Stimulated activated CD4-positive, alpha-beta T cell treated with anti-CD3 and anti-CD28 coated beads, Interleukin-2, amount 100 ng/mL, for 24 hours (primary cell): ENCODE measurements at places on chromosomes 16 and 17.
A peak's percentile ranks its signal among the peaks of the same experiment; 100 is the strongest.

DNA sequence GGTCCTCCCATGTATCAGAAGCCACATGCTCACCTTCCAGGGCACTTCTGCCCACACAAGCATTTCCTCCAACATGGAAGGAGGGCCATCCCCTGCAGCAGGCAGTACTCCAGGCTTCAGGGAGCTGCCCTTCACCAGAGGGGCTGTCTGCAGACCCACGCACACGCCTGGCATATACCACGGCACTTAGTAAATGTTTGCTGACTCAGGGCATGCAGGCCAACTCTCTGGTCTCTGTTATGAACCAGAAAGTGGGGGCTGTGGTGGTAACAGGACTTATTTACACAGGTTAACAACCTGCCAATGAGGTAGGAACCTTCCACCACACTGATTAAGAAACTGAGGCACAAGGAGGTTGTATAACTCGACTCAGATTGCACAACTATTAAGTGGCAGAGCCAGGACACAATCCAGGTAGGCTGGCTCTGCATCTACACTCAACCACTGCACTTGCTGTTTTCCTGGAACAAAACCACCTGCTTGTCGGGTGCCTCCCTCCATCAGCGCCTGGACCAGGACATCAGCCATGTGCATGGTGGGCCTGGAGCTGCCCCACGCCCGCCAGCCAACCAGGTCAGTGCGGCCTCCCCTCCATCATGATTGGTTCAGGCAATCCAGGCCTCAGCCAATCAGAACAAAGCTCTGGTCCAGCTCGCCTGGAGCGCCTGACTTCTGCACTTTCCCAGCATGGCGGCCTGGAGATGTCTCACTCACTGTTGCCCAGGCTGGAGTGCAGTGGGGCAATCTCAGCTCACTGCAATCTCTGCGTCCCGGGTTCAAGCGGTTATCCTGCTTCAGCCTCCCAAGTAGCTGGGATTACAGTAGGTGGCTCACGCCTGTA is 19.2 kb downstream of the ACTG1 start:
- DNase-seq = no peak

- DNase-seq = no peak
Observed at GRCh38 chr17:64254755-64255154, 8.3 kb downstream of the TEX2 start.

DNA sequence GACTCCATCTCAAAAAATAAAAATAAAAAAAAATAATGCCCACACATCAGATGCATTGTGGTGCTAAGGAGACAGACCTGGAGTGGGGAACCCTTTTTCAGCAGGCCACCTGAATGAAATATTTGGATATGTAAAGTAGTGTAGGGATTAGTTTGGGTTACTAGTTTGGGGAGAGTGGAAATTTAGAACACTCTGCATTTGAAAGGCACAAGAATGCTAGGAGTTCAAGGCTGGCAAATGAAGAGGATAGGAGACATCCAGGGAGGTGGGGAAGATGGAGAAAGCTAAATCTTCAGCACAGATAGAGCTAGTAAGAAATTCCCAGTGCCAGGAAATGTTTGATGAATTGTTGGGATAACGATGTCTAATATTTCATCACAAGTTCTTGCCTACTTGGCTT is 298.3 kb upstream of the ERCC4 start:
- no peak for DNase-seq

DNA sequence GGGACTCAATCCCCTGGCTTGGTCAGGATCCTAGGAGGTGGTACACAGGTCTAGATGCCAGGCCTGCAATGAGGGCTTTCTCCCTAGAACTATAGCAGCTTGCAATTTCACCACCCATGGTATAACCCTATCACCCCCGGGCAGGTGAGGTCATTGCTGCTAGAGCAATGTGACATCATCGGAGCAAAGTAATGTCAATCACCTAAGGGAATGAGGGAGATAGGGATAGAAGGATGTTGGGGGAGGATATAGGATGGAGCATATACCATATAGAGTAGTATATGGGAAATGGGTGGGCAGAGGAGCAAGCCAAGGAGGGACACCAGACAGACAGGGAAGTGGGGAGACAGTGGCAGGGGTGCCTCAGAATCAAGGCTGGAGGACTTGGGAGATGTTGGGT is 3.3 kb downstream of the KCNH4 start:
- no peak for DNase-seq

DNA sequence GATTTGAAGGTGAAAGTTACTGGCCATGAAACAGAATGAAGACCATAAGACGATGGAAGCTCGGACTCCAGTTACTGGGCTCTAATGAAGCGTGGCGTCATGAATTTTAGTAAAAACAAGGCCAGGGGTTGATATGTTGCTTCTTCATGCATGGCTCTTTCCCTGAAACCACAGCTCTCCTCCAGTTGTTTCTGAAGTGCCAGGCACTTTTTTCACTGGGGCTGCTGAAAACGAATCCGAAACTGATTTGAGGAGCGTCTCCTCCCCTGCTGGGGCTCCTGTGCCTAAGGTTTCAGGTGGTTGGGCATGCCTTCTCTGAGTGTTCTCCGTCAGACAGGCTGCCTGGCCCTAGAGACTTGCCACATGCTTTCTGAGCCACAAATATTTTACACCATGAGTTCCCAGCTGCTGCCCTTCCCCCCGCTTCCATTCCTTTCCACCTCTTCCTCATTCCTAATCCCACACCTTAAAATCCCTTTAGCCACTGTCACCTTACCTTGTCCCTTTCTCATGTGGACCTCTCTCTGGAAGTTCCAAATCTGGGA is 3.7 kb upstream of the MYL4 start:
- DNase-seq = peak; percentile 61

- DNase-seq = peak; percentile 47
Observed at GRCh38 chr16:88453611-88454522, 787 bp downstream of the ZFPM1 start.

- peak; percentile 84 for DNase-seq
Observed at GRCh38 chr17:8079291-8080207, 8.0 kb downstream of the ALOX12B start.

- DNase-seq = no peak
Observed at GRCh38 chr17:10120109-10120485, 78.3 kb downstream of the GAS7 start.

- no peak for DNase-seq
Observed at GRCh38 chr17:49815761-49816281, 27.3 kb downstream of the KAT7 start.

DNA sequence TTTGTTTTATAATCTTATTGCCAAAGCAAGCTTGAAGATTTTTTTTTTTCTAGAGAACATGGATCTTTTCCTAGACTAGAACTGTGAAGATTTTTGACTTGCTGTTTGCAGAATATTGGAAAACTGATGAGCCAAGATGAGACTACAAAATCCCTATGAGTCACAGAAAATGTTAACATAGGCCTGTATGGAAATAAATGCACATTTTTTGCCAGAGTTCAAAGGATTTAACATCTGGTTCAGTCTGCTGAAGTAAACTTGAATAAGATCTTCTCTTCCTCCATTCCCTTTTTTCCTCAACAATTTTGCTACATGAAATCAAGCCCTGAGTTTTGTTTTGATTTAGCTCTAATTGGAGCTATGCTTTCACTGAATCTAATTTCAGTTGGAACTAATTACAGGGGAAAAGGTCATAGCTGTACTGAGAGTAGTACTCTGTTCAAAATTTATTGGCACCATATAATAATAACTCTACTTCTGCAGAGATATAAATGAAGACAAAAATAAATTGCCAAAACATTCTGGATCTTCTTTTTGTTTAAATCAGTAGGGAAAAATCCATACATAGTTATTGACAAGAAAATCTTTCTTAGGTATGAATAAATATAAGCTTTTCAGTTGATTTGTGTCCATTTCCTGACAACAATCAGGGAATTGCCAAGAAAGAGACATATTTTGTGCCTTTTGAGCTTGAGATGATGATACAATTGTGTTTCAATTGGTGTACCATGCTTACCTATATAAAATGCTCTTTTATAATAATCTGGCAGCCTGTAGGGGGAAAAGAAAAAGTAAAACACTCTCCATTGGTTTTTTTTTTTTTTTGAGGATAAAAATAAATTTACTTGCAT is 387.5 kb upstream of the GOT2 start:
- no peak for DNase-seq

DNA sequence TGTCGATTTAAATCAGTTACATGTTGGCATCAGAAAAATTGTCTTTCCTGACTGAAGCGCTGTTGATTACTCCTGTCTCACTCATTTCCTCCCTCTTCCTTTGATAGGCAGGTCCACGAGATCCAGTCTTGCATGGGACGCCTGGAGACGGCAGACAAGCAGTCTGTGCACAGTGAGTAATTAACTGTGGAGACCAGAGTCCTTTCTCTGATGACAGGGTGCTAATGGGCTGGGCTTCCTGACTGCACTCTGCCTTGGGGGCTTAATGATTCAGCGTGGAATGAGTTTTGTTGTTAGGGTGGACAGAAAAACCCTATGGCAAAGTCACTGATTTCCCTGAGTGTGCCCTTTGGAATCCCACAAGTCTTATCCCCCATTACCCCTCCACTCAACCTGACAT is 6.5 kb downstream of the GOSR2 start:
- DNase-seq = no peak

- no peak for DNase-seq
Observed at GRCh38 chr17:63928966-63929695, 3.0 kb downstream of the CD79B start.

DNA sequence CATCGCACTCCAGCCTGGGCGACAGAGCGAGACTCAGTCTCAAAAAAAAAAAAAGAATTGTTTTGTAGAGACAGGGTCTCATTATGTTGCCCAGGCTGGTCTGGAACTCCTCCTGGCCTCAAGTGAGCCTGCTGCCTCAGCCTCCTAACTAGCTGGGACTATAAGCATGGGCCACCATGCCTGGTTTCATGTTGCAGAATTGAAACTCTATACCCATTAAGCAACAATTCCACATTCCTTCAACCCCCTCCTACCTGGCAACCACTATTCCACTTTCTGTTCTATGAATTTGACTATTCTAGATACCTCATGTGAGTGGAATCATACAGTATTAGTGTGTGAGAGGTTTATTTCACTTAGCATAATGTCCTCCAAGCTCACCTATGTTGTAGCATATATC is 24.5 kb downstream of the RNF135 start:
- no peak for DNase-seq

- DNase-seq = no peak
Observed at GRCh38 chr17:49589577-49589927, 13.9 kb downstream of the NXPH3 start.

- no peak for DNase-seq
Observed at GRCh38 chr16:55073830-55074229, 143.2 kb downstream of the IRX5 start.

DNA sequence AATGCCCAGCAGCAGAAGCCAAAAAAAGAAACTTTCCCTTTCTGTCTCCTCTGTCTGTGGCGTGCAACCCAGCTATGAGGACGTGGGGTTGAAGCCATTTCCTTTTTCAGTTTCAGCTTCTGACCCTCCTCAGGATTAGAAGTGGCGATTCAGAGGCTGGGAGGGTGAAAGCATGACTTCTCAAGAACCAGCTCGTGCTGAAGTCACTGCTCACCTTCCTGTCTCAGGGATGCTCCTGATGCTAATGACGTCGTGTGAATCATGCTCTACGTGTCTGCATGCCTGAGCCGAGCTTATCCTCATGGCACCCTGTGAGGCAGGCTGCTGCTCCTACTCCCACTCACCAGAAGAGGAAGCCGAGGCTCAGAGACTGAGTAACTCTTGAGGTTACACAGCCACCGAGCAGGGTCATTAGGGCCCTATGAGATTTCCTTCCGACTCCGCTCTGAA is 5.7 kb upstream of the LPO start:
- peak; percentile 39 for DNase-seq

DNA sequence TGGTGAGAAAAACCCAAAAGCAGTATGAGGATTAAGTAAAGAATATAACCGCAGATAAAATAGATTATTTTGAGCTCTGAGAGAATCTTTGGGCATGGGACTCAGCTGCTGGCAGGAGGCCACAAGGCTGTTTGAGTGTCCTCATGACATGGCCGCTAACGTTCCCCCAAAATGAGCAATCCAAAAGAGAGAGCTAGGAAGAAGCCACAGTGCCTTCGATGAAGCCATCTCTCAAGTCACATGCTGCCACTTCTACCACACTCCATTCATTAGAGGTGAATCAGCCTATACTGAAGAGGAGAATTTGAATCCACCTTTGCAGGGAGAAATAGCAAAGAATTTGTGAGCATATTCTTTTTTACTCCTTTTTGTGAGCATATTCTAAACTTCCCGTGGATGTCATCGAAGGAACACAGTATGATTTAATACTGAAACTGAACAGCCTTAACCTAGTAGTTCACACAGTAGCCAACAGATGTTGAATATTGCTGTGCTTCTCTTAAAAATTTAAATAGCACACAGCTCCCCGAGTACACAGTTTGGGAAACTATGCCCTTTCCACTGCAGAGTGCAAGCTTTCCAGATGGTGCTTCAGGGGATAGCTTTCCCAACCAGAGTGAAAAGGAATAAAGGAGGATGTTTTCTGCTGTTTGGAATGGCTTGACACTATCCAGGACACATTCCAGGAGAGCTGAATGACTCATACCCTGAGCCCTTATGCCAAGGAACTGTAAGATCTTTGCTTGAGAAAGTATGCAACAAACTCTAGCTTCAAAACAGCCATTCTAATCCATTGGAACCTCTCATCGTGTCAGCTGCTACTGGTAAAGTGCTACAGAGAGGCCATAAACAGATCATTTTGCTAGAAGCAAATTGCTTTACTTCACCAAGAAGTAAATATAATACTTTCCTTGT is 33.9 kb downstream of the ANKFY1 start:
- no peak for DNase-seq

- DNase-seq = no peak
Observed at GRCh38 chr17:48160177-48161081, 52.9 kb downstream of the SNX11 start.

- no peak for DNase-seq
Observed at GRCh38 chr16:14579266-14579665, 50.8 kb downstream of the PARN start.
